ENCODE measurements at places on chromosomes 2 and 18.
A peak's percentile ranks its signal among the peaks of the same experiment; 100 is the strongest.

- no peak for DNase-seq
Measured at GRCh38 chr2:69156624-69157023, 143.6 kb downstream of the ANTXR1 start.

- peak; percentile 30 for DNase-seq
Measured at GRCh38 chr2:70946832-70947442, 11.2 kb downstream of the ATP6V1B1 start.

GRCh38 chr18:10455726-10456453 is 1.5 kb downstream of the APCDD1 start:
- DNase-seq: no peak

DNA sequence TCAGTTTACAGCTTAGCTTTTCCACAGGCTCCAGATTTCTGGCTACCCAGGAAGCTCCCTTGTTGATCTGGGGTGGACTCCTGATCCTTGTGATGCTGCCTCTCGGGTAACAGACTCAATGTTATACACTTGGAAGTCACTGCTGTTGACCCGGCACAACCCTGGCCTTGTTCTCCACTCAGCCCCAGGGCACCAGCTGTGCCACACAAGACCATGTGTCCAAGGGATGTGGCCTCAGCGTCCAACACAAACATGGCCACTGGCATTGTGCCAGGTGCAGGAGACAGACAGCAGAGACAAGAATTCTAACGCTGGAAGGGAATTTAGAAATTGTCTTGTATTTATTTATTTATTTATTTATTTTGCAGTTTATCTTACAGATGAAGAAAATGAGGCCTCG is 39.0 kb upstream of the PPP4R1 start:
- no peak for DNase-seq

- no peak for DNase-seq
Measured at GRCh38 chr2:67719351-67719750, 322.2 kb downstream of the ETAA1 start.

DNA sequence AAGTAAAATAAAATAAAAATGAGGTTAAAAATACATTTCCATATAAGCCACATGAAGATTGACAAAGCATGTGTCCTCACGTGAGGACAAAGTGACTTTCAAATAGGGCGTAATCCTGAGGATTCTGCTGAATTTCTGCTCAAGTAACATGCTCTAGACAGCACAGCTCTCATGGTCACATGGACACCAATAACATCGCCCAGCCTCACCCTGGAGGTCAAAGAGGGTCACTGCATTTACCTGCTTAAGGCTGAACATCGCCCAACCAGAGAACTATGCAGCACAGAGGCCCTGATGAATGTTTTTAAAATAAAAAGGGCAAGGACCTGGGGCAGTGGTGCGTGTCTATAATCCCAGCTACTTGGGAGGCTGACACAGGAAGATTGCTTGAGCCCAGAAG is 30.2 kb downstream of the TGFBRAP1 start:
- DNase-seq: peak; percentile 29

DNA sequence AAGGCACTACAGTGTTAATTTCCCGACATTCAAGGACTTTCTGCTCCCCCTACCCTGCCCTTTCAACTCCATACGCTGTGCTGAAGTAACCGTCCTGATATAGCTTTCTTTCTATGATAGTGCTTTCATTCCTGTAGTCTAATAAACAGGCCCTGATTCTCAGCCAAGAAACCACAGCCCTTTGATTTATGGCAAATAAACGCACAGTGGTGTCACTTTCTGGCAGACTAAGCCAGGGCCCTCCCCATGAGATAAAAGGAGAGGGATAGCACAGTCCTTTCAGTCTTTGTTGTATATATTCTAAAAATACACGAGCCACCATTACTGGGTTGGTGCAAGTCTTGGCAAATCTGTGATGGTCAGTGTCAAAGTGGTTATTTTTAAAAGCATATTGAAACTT is 291.2 kb downstream of the ALPK2 start:
- no peak for DNase-seq

- no peak for DNase-seq
Measured at GRCh38 chr2:54983345-54984220, 66.7 kb downstream of the RTN4 start.

DNA sequence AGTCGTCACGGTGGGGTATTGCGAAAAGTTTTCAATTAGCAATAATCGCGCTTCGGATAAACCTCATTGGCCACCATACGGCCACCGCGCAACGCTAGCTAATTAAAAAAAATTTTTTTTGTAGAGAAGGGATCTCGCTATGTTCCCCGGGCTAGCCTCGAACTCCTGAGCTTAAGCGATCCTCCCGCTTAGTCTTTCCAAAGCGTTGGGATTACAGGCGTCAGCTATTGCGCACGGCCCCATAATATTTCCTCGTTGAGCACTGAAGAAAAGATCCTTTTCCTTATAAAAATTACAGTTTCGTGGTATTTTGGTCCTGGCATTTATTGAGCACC is 759 bp upstream of the ACTR1B start:
- no peak for DNase-seq

GRCh38 chr2:223041527-223042109 is 10.4 kb upstream of the KCNE4 start:
- DNase-seq: peak; percentile 84

DNA sequence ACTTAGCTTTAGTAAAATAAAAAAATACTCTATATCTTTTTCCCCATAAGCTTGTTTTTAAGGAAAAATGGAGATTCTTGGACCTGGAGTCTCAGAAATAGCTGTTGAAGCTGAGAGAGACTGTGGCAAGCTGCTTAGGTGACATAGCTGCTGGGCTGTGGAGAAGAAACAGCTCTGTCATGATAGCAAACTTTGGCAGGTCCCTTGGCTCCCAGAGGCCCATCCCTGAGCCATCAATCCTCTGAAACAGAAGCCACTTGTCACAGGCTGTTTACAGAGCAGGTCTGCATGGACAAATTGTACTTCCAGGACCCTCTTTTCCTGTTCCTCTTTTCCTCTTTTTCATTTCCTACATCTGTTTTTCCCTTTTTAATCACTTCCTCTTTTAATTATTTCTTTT is 1370.1 kb upstream of the CRIM1 start:
- no peak for DNase-seq

GRCh38 chr2:158786897-158787296 is 8.2 kb upstream of the DAPL1 start:
- DNase-seq: no peak

- DNase-seq: peak; percentile 12
Measured at GRCh38 chr2:177106212-177106611, 106.4 kb upstream of the HNRNPA3 start.

- DNase-seq: no peak
Measured at GRCh38 chr2:180061085-180061484, 54.0 kb upstream of the CWC22 start.

DNA sequence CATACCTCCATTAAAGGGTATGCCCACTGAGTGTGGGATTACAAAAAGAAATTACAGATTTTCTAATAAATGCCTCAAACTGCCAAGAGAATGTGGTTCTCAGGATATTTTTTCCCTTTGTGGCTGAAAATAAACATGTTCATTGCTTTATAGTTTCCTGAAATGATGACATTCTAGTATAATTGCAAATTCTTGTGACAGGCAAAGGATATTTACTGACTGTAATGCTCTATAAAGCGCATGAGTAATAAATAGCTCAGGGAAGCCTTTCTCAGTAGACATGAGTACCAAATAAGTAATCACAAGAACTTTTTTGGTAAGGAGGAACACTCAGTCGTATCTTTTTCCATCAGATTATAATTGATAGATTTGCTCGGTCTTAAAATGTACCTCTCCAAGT is 72.3 kb downstream of the FTCDNL1 start:
- DNase-seq: no peak

DNA sequence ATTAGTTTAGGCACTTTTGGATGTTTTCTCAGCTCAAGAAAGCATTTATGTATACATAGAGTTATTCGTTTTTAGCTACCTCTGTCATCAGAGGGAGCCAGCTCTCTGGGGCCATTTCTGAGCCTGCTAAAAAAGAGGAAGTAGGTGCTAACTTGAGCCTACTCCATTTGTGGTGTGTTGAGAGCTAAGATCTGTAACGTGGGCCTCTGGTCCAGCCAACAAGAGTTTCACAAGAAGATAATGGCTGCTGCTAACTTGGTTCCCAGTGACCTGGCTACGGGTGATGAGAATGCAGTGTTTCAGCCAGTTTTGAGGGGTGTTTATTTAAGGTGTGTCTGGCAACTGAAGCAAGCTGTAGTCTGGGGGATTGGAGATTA is 182.5 kb downstream of the PRKCE start:
- DNase-seq: peak; percentile 14

GRCh38 chr2:46336283-46336959 is 39.2 kb downstream of the EPAS1 start:
- no peak for DNase-seq

DNA sequence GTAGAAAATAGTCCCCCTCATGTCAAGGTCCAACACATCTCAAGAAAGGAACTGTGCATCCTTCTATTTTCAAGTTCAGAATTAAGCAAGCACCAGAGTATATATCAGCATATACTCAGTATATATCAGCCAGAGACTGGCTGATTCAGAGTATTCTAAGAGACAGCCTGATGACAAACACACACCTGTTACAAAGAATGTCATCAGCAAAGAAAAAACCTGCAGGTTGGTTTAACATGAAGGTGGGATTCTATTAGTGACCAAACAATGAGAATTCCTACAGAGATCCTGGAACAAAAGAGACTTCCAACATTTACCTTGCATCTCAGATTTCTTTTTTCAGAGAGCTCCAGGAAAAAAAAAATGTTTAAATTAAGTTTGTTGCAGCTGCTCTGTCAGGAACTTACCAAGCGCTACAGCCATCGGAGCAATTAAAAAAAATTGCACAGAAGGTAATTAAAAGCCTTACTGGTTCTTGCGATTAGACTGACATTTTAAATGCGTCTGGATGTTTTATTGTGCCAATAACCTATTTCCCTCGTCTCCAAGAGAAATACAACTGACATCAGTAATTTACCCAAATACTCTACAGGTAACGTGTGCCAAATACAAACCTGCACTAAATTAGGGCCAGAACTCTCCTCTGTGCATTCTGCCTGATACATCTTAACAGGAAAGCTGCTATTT is 218.1 kb downstream of the HNMT start:
- no peak for DNase-seq

GRCh38 chr2:220531216-220531615 is 903.8 kb downstream of the SLC4A3 start:
- no peak for DNase-seq

GRCh38 chr2:178674122-178674521 is 133.1 kb downstream of the TTN start:
- DNase-seq: no peak

DNA sequence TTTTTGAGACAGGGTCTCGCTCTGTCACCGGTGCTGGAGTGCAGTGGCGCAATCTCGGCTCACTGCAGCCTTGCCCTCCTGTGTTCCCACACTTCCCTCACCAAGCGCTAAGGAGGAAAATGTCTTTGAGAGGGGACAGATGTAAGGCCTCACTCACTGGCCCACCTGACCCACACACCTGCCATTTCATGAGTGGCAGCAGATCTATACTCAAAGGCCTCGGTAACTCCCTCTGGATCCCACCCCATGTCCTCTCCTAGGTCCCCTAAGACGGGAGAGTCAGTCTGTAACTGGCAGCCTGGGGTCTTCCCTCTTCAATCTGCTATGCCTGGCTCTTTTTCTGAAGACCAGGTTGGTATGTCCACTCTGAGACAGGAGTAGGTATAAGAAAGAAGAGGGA is 12.9 kb downstream of the TMEM247 start:
- no peak for DNase-seq

DNA sequence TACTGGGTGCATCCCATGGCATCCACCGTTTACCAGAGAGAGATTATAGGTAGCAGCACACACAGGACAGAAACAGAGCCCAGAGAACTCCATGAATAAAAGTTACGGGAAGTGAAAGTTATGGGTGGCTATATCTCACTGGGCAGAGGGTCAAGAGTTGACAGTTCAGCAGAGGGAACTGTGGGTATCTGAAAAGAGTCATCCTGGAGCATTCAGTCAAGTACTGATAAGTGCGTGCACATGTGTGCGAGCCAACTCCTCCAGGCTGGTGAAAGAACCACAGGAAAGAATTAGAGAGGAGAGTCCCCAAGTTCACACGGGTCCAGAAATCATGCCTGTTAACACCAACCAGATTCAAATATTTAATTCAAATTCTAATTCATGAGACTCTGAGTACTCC is 1588.2 kb downstream of the LRP1B start:
- DNase-seq: no peak

GRCh38 chr2:177721818-177722567 is 329.4 kb downstream of the AGPS start:
- no peak for DNase-seq

- no peak for DNase-seq
Measured at GRCh38 chr2:7852546-7852945, 829.3 kb upstream of the ID2 start.

DNA sequence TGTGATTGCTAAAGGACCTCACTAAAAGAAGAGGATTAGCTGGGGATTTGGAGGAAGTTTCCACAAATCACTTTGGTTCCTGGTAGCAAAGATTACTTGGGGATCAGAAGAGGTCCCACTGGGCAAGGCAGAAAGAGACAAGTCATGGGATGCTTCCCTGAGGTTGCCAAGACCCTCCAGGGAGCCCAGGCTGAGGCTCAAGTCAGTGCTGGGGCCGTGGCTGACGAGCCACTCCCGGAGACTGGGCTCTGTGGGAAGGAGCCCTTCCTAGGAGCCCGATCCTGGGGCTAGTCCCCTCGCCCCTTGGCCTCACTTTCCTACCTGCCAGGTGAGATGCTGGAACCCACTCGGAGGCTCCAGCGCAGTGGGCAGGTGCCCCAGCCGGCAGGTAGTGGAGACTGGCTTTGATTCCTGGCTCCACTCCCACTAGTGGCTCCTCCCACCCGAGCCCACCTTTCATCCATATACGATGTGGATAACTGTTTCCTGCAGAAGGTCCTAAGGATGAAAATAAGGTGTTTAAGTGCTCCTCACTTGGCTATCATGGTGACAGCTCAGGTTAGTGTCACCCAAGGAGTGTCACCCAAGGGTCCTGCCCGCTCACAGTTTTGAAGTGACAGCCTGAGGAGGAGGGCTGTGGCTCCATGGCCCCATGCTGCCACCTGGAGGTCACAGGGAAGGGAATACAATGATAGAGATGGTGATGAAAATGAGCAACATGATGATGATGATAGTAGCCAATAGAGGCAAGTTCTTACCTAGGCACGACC is 100.5 kb downstream of the CAPN13 start:
- peak; percentile 58 for DNase-seq

GRCh38 chr2:26471289-26471688 is 6.6 kb downstream of the OTOF start:
- DNase-seq: no peak
